Skin of body (tissue), 3 donors: ENCODE measurements at places on chromosomes 7 and 10. TPM values are rescaled to one million over a fixed set of nuclear protein-coding genes. Genes with fewer than 3 reads are reported as not detected.

- DNase-seq = no peak
These were observed 41.3 kb downstream of the ARID5B start for GRCh38 chr10:61942604-61943461.

- no peak for DNase-seq
These were observed 45.2 kb downstream of the EZH2 start for GRCh38 chr7:148838905-148839304.

DNA sequence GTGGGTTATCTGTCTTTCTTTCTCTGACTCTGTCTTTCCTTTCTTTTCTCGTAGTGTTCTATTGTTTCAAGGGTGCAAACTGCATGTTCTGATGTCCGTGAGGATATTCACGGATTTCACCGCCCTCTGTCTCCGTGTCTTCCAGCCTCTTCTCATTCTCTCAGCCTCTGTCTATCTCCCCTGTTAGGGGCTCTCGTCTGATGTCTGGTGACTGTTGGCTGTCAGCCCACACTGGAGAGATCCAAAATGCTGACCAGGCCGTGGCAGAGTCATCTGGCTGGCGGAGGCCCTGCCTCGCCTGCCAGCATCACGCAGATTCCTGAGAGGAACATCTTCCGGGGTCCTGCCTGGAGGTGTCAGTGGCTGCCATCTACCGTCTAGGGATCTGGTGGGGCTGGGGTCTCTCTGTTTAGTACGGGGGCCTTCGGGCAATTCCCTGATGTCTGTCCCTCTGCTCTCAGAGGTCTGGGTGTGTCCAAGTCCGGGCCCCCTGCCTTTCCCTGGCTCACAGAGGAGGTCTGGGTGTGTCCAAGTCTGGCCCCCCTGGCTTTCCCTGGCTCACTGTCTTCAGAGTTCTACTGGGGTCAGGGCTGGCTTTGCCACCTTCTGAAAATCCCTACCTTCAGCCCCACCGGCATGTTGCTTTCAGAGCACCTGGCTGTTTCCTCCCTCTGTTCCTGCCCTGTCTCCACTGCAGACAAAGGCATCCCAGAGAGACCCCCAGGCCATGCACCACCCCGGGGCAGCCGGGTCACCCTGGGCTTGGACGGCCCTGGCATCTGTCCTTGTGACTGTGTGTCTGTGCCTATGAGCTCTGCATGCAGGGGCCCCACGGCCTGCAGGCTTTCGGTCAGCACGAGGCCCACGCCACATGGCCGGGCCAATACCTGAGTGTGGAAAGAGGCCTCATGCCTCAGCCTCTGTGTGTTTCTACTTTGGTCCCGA lies 14.0 kb upstream of the SCART1 start:
- DNase-seq = no peak

The ATP5MK gene
- 144 TPM for total RNA-seq

DNA sequence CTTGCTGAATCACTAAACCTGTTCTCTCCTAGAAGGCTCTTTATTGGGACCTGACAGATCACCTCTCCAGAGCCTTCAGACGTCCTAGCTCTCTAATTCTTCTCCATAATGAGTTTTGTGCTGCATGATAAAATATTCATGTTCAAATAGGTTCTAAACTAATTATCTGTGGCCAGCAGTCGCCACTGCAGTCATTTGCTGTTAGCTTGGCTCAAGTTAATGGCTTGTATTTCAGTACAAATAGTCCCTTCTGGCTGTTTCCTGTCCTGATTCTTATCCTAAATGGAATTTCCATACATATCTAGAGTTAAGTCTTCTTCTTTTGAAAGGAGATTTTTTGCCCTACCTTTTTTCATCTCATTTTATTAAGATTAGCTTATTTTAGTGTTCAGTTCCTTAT lies 303.2 kb downstream of the EXOC4 start:
- DNase-seq = no peak

The FAM25C gene
- not detected for total RNA-seq

The DGKB gene
- 2.9 TPM for total RNA-seq

DNA sequence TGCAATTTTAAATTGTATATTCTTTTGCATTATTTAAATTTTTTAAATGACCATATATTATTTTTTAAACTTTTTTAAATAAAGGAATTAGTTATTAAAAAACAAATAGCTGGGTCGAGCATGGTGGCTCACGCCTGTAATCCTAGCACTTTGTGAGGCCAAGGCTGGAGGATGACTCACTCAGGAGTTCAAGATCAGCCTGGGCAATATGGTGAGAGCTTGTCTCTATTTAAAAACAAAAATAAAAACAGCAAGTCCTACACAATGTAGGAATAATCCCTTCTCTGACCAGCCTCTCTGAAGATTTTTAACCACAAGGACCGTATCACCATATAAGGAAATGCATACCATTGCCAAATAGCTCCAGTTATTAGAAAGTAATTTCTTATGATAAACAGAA lies 19.6 kb downstream of the NOC3L start:
- DNase-seq = no peak

DNA sequence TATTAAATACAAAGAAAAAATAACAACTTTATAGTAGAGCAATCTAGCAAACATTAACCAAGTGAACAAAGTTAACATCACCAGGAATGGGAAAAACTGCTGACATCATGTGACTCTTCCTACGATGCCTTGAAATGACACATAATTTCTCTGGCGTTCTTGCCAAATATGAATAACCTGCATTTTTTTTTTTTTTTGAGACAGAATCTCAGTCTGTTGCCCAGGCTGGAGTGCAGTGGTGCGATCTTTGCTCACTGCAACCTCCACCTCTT lies 126.5 kb upstream of the VKORC1L1 start:
- DNase-seq = no peak

DNA sequence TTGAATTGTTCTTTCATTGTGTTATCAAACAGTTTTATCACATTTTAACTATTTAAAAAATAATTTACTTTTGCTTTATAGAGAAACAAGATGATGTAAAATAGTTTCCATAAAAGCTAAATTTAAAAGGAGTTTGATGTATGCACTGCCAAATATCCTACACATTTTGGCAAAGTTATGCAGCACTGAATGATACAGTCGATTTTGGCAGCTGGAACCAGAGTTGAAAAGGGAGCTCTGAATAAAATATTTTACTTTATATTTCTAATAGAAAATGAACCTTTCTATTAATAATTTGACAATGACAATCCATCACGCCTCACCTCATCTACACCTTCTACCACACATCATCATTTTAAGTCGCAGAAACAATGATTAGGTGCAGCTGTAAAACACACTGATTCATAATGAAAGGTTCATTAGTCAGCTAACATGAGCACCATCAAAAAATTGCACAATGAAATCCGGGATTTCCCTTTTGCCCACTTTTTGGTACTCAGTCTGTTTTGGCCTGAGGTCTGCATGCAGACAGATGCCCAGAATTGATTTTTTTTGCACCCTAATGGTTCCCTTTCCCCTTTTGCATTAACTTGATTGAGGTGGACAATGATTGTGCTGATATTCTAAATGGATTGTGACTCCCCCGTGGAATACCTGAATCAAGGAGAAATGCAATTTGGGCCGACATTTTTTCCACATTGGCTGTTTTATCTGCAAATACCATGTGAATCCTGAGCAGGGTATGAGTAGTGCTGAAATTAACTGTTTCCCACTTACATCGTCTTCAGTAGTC lies 105.8 kb downstream of the THSD7A start:
- peak; percentile 67 for DNase-seq

The GIMAP2 gene
- 7.3 TPM for total RNA-seq

The ZNF853 gene
- total RNA-seq = 5.1 TPM

- no peak for DNase-seq
These were observed 59.5 kb upstream of the PRPS1L1 start for GRCh38 chr7:18087026-18087686.

- no peak for DNase-seq
These were observed 181.7 kb downstream of the MYOF start for GRCh38 chr10:93300288-93300917.

The TMEM106B gene
- 33.6 TPM for total RNA-seq

- DNase-seq = no peak
These were observed 7.5 kb upstream of the JAKMIP3 start for GRCh38 chr10:132058111-132058745.

The POLD2 gene
- total RNA-seq = 46.2 TPM

DNA sequence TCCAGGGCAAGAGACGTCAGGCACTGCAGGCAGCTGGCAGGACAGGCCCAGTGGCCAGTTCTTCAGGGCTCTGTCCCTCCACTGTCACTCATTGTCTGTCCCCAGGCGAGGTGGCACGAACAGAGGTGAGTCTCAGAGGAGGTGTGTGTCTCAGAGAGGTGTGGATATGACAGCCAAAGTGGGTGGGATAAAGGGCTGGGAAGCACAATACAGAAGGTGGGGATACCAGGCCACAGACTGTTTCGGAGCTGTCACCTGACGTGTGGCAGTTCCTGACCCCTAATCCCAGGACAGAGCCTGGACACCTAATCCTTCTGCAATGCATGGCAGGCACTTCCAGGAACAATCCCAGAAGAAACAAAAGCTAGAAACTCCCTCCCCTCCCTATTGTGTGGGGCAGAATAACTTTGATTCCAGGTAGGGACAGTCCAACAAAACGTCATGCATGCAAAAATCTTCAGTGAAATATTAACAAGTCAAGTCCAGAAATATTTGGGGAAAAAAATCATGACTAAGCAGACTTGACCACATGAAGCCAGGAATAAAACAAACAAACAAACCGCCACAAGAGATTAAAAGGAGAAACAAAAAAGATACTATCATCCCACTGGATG lies 11.6 kb downstream of the KLRG2 start:
- no peak for DNase-seq

- DNase-seq = no peak
These were observed 7.1 kb downstream of the ANXA11 start for GRCh38 chr10:80197972-80198916.

DNA sequence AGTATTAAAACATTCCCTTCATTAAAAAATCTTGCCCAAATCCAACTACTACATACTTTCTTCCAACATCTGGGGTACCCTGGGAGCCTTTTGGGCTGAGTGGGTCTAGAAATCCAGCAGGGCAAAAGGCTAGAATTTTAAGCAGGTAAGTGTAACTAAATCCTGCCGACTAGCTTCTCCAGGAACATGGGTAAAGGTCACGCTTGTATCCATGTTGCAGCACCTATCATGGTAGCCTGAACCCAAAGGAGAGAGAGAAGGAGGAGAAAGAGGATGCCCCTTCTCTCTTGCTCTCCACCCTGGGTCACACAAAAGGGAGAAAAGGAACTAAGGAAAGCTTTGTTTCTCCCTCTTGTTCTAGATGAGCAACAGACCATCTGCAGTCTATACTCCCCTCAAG lies 53.3 kb downstream of the ZNF680 start:
- no peak for DNase-seq

The SPDYE16 gene
- 0.10 TPM for total RNA-seq

GRCh38 chr7:17462131-17462631 lies 163.7 kb downstream of the AHR start:
- DNase-seq = peak; percentile 36

GRCh38 chr7:51606601-51607154 lies 290.1 kb upstream of the COBL start:
- DNase-seq = no peak

DNA sequence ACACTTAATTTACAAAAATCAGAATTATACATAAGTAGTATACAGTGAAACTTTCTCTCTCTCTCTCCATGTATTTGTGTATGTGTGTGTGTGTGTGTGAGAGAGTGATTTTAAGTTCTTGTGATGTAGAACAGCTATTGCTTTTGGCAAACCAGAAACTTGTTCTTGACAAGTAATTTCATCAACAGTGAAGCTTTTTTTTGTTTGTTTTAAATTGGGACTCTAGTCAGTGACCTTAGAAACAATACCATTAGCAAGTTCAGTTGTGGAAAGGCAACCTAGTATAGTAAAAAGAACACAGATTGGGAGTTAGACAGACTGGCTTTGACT lies 319.1 kb downstream of the PTEN start:
- DNase-seq = no peak

DNA sequence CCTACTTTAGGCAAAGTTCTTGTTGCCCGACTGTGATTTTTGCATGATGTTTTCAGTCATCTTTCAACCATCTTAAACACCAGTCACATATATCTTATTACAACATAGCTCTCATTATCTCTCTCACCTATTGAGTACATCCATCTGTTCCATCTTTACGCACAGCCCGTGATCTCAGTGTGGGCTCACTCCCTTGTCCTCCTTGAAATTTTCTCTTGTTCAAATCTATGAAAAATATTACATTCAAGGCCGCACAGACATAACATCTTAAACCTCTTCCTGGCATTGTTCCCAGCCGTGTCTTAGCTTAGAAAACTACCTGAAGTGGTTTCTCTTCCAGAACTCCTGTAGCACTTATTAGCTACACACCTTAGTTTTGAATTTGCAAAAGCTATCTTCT lies 32.6 kb downstream of the NET1 start:
- no peak for DNase-seq

The UTF1 gene
- not detected for total RNA-seq

DNA sequence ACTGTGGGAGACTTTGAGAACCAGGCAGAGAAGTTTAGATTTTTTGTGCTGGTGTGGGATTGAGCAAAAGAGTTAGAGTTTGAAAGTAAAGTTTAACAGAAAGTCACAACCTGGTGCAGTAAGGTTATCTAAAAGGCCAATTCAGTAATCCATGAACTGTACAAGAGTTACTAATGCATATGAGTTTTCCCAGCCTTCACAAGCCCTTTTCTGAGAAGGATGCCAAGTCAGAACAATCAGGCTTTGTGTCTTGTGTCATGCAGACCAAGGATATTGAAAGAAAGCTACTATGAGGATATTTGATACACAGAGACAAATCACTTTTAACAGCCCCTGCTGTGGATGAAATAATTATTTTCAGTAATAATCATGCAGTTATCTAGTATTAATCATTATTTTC lies 68.8 kb upstream of the MYO3A start:
- no peak for DNase-seq

The SPDYE8 gene
- 0.10 TPM for total RNA-seq

- no peak for DNase-seq
These were observed 870.5 kb downstream of the LRMDA start for GRCh38 chr10:76301950-76302349.

The PTPRZ1 gene
- total RNA-seq = 47.6 TPM

The ZNF804B gene
- total RNA-seq = not detected
